ENCODE measurements at places on chromosomes 4 and X.

- DNase-seq: no peak
These were observed 309.4 kb downstream of the GLUD2 start for GRCh38 chrX:121356850-121357171.

DNA sequence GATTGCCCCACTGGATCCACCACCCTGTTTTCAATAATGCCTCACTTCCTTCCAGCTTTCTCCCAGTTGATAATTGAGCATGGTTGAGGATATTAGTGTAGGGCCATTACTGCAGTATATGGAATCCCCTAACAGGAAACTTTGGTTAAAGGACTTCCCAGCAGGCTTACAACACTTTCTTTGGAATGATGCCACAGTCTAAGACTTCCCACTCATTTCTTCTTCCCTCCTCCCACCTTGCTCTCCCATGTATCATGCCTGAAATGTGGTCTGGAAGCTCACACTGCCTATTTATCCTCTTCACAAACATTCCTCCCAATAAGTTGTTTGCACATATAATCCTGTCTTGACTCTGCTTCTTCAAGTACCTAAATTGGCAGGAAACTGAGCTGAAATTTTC, 863.3 kb downstream of the CENPC start:
- DNase-seq: no peak

GRCh38 chr4:70688795-70689231, 481 bp downstream of the UTP3 start:
- DNase-seq: no peak

DNA sequence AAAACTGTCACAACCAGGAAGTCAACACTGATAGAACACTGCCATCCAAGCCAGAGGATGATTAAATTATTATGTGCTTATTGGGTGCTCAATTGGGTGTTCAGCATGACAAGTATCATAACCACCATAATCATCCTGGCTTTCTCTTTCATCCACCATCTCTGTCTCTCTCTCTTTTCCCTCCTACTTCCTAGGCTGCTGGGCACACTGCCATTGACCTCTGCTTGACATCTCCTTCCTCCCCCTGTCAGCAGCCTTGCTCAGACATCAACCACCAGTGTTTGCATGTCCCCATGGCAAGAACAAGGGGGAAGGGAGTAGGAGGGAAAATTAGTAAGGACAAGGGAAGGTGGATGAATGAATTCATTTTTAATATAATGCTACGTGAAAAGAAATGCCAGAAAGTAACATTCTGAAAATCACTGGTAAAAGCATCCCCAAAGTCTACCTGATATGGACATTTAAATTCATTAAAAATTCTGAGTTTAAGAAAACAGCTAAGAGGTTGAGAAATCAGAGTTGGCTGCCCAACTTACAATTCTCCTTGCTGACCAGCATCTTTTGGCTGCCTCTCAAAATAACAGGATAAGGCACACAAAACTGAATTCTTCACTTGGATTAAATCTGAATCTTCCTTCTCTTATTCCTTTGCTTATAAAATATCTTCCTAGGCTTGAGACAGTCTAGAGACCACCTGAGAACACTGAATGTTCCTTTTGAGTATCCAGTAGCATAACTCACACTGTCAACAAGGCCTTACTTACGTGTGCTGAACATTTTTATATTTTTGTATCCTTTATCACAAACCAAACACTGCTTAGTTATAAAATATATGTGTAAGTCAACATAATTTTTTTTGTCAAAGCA, 48.5 kb downstream of the SNCA start:
- DNase-seq: no peak

DNA sequence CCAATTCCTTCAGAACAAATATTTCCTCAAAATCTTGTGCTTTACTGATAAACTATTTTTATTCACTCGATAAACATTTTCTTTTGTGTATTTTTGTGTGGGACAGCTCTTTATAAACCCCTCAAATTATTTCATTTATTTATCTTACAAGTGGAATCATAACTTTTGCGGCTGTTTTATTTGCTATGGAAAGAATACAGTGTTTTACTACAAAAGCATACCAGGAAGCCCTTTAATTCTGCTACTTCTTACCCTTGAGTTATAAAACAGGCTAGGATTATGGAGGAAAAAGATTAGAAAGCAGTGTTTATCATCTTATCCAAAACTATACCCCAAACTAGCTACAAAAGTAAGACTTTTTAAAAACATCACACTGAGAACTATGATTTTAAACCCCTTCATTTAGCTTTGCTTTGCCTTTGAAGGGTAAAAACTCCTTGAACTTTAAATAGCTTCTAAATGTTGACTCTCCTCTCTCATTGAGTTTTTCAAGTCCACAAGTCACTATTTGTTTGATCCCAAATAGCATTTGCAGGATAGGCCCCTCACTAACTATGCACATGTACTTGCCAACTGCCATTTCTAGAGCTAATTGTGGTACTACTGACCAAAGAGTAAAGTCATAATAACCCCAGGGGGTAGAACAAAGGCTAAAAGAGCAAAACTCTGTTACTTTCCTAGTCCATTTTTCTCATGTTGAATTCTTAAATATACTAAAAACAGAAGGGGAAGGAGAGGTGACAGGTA, 45.8 kb upstream of the SGMS2 start:
- DNase-seq: no peak

DNA sequence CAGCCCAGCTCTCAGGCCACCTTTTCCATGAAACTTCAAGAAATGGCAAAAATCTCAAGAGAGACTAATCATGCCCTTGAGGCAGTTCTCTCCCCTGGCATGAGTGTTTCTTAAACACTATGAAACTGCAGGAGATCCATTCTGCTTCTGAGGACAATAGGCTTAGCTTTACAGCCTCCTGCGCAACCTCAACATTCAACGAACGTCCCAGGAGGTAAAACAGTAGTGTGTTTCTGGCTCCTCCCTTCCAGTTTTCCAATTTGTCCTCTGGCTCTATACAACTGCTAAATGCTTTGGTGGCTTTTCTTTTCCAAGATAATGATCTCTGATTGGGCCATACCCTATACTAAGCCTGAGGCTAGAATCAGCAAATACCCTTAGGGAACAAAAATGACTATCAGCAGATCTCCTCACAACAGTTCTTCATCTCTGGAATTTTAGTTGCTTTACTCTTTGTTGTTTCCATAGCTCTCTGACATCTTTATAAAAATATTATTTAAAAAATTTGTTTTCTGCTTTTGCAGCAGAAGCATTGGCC, 87.0 kb upstream of the FAT1 start:
- no peak for DNase-seq

DNA sequence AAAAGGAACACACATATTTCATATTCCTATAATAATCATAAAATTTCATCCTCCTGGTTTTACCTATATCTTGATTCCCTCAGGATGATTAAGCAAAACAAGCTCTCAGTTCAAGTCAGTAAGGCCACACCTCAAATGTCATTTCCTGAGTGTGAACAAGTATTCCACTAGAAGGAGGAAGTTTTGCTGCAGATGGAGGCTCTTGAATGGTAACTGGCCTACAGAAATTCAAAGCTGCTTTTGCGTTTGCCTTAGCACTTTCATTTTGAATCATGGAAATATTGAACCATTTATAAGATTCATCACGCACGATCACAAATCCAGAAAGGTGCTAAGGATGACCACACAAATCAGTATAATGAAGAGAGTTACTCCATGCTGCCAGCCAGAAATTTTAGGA, 254.4 kb upstream of the CXXC4 start:
- no peak for DNase-seq
